Tibial artery (tissue), 4 donors: ENCODE measurements at places on chromosomes 2 and 18.

- no peak for DNase-seq
These were observed 57.8 kb upstream of the LMAN1 start for GRCh38 chr18:59416818-59417217.

- no peak for DNase-seq
These were observed 32.9 kb upstream of the NDUFV2 start for GRCh38 chr18:9069601-9070000.

GRCh38 chr18:44601447-44601846, 79.2 kb upstream of the SETBP1 start:
- DNase-seq: no peak

GRCh38 chr2:88885679-88886416, 194.4 kb downstream of the RPIA start:
- no peak for DNase-seq

DNA sequence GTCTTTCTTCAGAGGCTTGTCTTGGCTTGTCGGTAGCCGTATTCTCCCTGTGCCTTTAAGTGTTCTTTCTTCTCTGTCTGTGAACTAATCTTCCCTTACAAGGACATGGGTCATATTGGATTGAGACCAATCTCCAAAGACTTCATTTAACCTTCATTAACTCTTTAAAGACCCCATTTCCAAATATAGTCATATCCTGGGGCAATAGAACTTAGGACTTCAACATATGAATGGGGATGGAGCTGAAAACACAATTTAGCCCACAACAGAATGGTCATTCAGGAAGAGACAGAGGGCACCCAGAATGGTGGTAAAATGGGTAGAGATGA, 82.1 kb upstream of the TANK start:
- no peak for DNase-seq

GRCh38 chr2:238915196-238915595, 67.3 kb downstream of the TWIST2 start:
- no peak for DNase-seq

DNA sequence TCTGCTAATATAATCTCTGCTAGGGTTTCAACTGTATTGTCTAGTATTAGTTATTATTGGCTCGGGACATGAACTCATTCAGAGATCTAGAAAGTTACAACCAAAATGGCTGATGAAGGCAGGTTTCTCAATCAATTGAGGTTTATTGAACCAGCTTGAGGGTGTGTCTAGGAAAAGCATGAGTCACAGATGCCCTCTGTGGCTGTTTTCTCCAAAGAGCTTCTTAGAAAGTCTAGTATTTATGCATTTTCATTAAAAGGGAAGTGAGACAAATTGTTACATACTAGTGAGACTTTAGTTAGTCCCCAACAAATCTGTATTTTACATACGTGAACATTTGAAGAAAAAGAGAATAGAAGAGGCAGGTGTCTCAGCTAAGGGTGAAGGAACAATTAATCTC, 23.0 kb upstream of the RTTN start:
- no peak for DNase-seq

- DNase-seq: no peak
These were observed 75.6 kb downstream of the ICOS start for GRCh38 chr2:204012072-204012653.

DNA sequence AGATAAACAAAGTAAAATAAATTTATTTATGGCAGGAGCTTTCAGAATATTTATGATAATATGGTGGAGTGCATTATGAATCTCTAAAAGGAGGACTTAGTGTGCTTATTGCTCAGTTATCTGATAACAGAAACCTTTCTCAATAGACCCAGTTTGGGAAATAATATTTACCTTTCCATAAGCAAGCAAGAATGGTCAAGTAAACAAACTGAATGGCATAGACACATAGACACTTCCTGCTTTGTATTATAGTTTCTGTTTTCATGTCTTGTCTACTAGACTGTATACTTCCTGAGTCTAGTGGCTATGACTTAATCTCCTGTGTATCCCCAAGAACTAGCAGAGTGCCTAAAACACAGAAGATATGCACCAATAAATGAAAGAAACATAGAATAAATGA, 87.8 kb downstream of the UPP2 start:
- no peak for DNase-seq

GRCh38 chr2:151728804-151729414, 5.4 kb downstream of the NEB start:
- no peak for DNase-seq

DNA sequence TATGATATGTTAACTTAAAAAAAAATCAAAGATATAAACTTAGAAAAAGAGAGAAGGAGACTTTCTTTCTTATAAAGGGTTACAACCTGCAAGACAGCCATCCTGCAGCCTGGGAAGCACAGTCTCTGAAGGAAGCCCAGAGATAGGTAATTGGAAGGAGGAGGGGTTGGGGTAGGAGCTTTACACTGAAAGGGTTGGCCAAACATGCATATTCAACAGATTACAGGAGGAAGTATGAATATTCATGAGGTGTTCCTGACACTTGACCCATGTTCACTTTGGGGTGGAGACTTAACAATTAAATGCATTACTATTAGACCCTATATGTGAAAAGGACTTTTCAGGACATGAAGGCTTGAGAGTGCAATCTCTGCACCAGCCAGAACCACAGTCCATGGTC, 71.7 kb upstream of the CDH2 start:
- DNase-seq: no peak

DNA sequence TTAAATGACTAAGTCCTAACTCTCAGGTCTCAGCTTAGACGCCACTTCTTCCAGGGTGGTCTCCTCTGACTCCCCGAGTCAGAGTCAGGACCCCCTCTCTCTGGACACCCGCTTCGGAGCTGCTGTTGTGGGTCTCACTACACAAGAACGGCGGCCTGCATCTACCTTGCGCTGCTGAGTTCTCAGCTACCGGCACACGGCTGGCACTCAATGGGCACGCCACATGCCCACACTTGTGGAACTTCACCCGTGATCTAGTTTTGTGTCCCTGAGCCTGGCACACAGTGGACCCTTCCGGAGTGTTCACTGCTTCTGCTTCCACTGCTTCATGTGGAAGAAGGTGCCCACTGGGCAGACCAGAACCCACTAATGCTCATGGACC, 58.3 kb upstream of the ID2 start:
- DNase-seq: no peak

DNA sequence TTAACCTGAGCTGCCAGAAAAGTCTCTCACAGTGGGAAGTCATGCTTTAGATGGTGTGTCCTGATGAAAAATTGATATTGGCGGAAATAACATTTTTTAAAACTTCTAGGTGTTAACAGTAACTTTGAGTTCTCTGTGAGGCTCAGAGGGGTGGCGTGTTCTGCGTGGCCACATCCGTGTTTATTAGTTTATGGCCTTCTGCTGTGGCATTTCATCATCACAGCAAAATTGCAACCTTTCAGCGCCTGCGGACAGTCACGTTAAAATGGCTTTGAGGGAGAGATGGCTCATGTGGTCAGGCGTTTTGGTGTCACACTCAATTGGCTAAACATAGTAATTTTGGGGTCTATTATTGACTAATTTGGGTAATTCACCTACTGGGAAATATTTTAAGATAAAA, 42.4 kb downstream of the KLHL29 start:
- DNase-seq: no peak

DNA sequence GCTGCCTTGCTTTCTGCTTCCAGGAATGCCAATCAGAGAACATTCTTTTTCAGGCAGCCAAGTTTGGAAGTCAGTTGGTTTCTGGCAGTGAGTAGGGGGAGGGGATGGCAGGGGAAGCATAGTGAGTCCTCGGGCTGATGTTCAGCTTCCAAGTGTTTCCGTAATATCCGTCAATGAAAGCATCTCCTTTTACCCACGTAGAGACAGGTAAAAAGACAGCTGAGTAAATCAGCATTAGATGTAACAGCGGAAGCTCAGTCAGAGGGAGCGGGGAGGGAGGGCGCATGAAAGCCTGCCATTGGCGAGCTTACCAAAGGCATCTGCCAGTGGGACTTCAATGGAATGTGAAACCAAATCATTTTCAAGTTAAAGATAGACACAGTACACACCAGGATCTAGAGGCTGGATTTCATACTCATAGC, 117.1 kb upstream of the DTNA start:
- peak; percentile 39 for DNase-seq

GRCh38 chr2:148613231-148614013, 31.1 kb upstream of the EPC2 start:
- DNase-seq: no peak

DNA sequence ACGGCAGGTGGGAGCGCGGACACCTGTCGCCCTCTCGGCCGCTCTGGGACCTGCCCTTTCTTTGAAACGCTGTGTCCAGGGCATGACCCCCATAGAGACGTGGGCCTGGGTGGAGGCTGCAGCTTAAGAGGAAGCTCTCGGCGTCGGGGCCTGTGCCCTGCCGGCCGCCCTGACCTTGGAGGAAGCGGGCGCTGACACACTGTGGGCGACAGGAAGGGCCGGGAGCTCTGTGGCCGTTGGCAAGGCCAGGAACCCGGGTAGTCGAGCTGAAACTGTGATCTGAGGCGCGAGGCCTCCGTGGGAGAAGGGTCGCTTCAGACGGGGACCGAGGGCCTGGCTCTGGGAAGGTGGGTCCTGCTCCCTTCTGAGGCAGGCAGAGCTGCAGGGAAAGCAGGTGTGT, 28.2 kb downstream of the KCNG2 start:
- no peak for DNase-seq
